Stomach (tissue), 19 donors: ENCODE measurements at places on chromosomes 16 and 17.

DNA sequence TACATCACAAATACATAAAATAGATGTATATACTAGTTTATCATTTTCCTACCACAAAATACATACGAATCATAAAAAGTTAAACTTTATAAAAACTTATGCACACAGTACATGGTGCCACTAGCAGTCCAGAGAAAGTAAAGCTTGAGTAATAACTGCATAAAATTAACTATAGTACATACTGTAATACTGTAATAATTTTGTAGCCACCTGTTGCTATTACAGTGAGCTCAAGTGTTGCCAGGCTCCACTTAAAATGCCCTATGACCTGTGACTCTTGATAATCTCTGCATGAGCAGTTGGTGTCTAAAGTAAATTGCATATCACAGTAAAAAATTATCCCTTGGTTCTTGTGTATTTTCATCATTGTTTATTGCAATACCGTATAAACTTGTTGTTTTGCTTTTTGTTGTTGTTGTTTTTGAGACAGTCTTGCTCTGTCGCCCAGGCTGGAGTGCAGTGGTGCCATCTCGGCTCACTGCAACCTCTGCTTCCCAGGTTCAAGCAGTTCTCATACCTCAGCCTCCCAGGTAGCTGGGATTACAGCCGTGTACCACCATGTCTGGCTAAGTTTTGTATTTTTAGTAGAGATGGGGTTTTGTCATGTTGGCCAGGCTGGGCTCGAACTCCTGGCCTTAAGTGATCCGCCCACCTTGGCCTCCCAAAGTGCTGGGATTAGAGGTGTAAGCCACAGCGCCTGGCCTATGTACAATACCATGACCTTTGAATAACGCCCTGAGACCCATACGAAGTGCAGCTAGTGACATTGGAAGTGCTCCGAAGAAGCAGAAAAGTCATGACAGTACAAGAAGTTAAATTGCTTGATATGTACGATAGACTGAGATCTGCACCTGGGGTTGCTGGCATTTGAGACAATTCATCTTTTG, 6.6 kb downstream of the LUC7L3 start:
- H3K27me3 ChIP-seq, result no peaks in the 10 kb centered on the region
- H3K4me1 ChIP-seq, result peaks cover 76% of the 10 kb centered on the region
- H3K4me3 ChIP-seq, result no peak overlapping the region

GRCh38 chr16:55476625-55477533, 2.1 kb upstream of the MMP2 start:
- peak overlapping the region; percentile 32 for H3K27ac ChIP-seq
- DNase-seq, result peak; percentile 62
- no peak overlapping the region for H3K4me3 ChIP-seq
- peaks cover 19% of the 10 kb centered on the region for H3K4me1 ChIP-seq
- H3K36me3 ChIP-seq, result no peaks in the 10 kb centered on the region

- H3K27me3 ChIP-seq, result no peaks in the 10 kb centered on the region
- no peak overlapping the region for H3K4me3 ChIP-seq
- DNase-seq, result no peak
- peaks cover 72% of the 10 kb centered on the region for H3K4me1 ChIP-seq
Measured at GRCh38 chr16:1164382-1164781, 11.5 kb downstream of the CACNA1H start.

DNA sequence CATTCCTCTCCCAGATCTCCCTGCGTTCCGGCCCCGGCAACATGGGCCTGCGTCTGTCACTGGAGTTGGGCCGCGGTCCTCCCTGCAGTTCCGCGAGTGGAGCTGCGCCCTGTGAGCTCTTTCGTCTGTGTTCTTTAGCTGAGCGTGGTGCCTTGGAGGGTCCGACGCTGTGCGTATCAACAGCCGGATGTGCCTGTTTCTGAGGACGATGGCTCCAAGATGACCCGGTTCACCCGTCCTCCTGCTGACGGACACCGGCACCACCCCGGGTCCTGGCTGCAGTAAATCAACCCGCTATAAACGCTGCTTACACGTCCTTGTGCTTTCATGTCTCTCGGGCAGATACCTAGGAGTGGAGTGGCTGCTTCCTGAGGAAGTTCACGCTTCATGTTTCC, 44.8 kb upstream of the GNG13 start:
- H3K27ac ChIP-seq, result no peak overlapping the region
- peaks cover 4% of the 10 kb centered on the region for H3K27me3 ChIP-seq
- H3K4me3 ChIP-seq, result no peak overlapping the region

DNA sequence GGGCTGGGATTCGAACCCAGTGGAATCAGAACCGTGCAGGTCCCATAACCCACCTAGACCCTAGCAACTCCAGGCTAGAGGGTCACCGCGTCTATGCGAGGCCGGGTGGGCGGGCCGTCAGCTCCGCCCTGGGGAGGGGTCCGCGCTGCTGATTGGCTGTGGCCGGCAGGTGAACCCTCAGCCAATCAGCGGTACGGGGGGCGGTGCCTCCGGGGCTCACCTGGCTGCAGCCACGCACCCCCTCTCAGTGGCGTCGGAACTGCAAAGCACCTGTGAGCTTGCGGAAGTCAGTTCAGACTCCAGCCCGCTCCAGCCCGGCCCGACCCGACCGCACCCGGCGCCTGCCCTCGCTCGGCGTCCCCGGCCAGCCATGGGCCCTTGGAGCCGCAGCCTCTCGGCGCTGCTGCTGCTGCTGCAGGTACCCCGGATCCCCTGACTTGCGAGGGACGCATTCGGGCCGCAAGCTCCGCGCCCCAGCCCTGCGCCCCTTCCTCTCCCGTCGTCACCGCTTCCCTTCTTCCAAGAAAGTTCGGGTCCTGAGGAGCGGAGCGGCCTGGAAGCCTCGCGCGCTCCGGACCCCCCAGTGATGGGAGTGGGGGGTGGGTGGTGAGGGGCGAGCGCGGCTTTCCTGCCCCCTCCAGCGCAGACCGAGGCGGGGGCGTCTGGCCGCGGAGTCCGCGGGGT, at the start of gene CDH1:
CDH1 (plus strand) TSS at position 247 of the 684 bp plus-strand sequence; CDS start at position 371, 124 bp downstream.
- peaks cover 31% of the 10 kb centered on the region for H3K27me3 ChIP-seq
- peak within 1 kb of the TSS; percentile 94 for H3K27ac ChIP-seq
- H3K4me3 ChIP-seq, result peak within 1 kb of the TSS; percentile 52
- H3K36me3 ChIP-seq, result no peaks in the 10 kb centered on the region

DNA sequence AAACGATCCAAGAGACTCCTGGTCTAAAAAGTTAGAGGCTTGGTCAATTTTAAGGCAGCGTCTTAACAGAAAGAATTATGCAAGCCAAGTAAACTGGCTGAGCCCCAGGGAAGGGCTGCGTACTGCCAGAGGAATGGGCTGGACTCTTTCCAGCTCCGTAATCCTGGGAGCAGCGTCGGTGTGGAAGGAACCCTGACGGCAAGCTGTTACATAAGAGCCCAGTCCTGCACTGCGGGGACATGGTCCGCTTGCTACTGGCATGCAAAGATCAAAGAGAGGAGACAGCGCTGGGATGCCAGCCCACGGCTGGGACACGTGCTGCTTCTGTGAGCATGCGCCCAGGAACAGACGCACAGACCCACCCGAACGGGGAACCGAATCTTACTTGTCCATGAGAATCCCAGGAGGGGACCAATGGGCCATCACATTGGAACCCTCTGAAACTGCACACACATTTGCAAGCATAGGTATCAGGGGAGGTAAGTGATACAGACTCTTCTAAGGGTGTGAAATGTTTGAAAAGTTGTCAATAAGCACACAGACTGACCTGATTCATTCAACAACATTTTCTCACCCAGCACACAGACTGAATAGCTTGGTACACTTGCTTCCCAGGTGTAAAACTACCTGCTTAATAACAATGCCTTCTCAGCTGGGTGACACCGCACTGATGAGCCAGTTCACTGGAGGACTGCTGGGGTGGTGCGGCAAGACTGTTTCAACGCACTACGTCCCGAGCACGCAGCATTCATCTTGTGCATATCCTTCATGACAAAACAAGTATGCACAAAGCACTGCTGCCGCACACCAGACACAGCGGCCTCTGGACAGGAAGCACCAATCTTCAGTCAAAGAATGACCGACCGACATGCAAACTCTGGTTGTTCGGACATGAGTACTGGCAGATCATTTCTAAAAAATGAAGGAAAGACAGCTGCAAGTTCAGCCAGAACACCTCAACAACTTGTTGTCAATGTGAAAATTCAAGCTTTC, 94.9 kb downstream of the ANKRD11 start:
- peak overlapping the region; percentile 64 for H3K27ac ChIP-seq
- H3K36me3 ChIP-seq, result peaks cover 6% of the 10 kb centered on the region
- H3K4me1 ChIP-seq, result peaks cover 79% of the 10 kb centered on the region
- H3K4me3 ChIP-seq, result no peak overlapping the region
- H3K27me3 ChIP-seq, result no peaks in the 10 kb centered on the region

GRCh38 chr16:89256651-89257254, 39.2 kb downstream of the ZNF778 start:
- peak overlapping the region; percentile 30 for H3K4me3 ChIP-seq
- DNase-seq, result peak; percentile 73
- H3K4me1 ChIP-seq, result peaks cover 13% of the 10 kb centered on the region
- peak overlapping the region; percentile 37 for H3K27ac ChIP-seq
- no peaks in the 10 kb centered on the region for H3K36me3 ChIP-seq

GRCh38 chr17:62965174-62965685, 805 bp upstream of the TANC2 start:
- H3K4me1 ChIP-seq, result peaks cover 29% of the 10 kb centered on the region
- H3K4me3 ChIP-seq, result peak overlapping the region; percentile 96
- no peaks in the 10 kb centered on the region for H3K36me3 ChIP-seq
- H3K27me3 ChIP-seq, result no peaks in the 10 kb centered on the region

DNA sequence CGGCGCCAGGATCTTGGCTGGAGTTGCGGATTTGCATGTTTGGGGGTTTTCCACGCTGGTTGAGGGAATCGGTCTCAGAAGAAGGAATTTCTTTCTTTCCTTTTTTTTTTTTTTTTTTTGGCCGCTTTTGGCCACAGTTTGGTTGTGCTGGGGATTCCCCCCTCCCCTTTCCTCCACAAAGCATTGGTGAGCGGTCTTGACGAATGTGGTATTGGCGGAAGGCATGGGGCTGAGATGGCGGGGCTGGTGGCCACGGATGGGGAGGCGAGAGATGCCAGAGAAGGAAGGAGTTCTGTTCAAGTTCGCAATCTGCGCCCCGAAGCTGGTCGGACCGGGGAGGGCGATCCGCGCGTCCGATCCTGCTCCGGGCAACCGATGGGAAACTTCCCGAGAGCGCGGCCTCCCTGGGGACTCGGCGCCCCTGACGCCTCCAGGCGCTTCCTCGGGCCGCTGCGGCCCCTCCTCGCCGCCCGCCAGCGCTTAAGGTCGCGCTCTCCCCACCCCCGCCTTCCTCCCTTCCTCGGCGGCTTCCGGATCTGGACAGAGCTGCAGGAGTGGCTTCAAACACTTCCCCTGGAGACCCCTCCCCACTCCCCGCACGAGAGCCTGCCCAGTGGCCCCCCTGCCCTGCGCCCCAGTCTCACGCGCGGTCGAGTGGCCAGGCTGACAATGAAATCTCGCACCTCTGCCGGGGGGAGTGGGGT, 43.2 kb downstream of the RAI1 start:
- peak overlapping the region; percentile 52 for H3K4me3 ChIP-seq
- DNase-seq, result no peak
- H3K4me1 ChIP-seq, result peaks cover 93% of the 10 kb centered on the region
- H3K36me3 ChIP-seq, result no peaks in the 10 kb centered on the region
- no peaks in the 10 kb centered on the region for H3K27me3 ChIP-seq

- no peaks in the 10 kb centered on the region for H3K27me3 ChIP-seq
- H3K4me1 ChIP-seq, result no peaks in the 10 kb centered on the region
- no peak overlapping the region for H3K4me3 ChIP-seq
- no peaks in the 10 kb centered on the region for H3K36me3 ChIP-seq
- no peak for DNase-seq
Measured at GRCh38 chr16:60674241-60674640, 1362.0 kb downstream of the CDH8 start.

DNA sequence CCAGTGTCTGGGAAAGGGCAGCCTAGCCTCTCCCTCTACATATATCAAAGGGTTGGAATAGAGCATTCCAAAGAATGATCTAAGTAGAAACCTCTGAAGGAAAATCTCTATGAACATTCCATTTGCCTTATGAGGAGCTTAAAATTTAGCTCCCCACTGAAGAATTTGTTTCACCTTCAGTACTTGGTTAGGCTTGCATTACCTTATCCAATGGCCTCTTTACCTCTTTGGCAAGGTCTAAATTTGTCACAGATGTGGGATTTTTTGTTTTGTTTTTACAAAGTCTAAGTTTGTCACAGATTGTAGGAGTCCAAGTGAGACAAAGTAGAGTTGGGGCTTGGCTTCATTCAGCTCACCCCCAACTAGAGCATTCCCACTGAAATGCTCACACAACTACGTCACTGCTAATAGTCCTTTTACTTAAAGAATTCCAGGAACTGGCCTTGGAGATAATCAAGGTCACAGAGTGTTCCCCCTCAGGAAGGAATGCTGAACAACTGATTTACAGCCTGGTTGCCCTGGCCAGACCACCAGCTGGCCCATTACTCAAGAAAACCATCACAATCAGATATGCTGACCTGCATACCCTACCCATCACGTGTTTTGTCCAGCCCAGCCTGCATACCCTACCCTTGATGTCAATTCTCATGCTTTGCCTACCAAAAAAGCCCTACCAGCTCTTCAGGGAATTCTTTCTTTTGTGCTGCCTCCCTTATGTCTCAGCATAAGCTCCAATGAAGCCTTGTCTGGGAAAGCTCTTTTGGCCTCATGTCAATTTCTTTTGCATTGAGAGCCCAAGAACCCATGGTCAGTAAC, 26.5 kb upstream of the PPM1D start:
- H3K36me3 ChIP-seq, result no peaks in the 10 kb centered on the region
- H3K4me3 ChIP-seq, result no peak overlapping the region
- no peaks in the 10 kb centered on the region for H3K27me3 ChIP-seq
- DNase-seq, result no peak
- peak overlapping the region; percentile 60 for H3K27ac ChIP-seq

GRCh38 chr16:56789360-56789759, 59.4 kb downstream of the NUP93 start:
- DNase-seq, result peak; percentile 73
- H3K36me3 ChIP-seq, result no peaks in the 10 kb centered on the region
- no peaks in the 10 kb centered on the region for H3K27me3 ChIP-seq
- no peak overlapping the region for H3K4me3 ChIP-seq
- no peaks in the 10 kb centered on the region for H3K4me1 ChIP-seq
- H3K27ac ChIP-seq, result no peak overlapping the region

GRCh38 chr17:61396586-61397085, 3.0 kb upstream of the TBX2 start:
- H3K27ac ChIP-seq, result peak overlapping the region; percentile 84
- DNase-seq, result peak; percentile 59
- no peaks in the 10 kb centered on the region for H3K36me3 ChIP-seq
